ENCODE measurements at places on chromosomes 5 and 9. TPM values are rescaled to one million over a fixed set of nuclear protein-coding genes. Genes with fewer than 3 reads are reported as not detected.

GRCh38 chr5:160287378-160288051, 24.8 kb downstream of the CCNJL start:
- no peak overlapping the region for H3K27ac ChIP-seq
- no peaks in the 10 kb centered on the region for H3K27me3 ChIP-seq
- no peaks in the 10 kb centered on the region for H3K36me3 ChIP-seq
- no peak overlapping the region for H3K4me3 ChIP-seq

- no peak overlapping the region for H3K27ac ChIP-seq
- no peak overlapping the region for H3K4me3 ChIP-seq
- no peaks in the 10 kb centered on the region for H3K36me3 ChIP-seq
- peaks cover 22% of the 10 kb centered on the region for H3K27me3 ChIP-seq
- peak; percentile 80 for DNase-seq
These were observed 4.6 kb downstream of the EPB41L4B start for GRCh38 chr9:109316207-109316640.

DNA sequence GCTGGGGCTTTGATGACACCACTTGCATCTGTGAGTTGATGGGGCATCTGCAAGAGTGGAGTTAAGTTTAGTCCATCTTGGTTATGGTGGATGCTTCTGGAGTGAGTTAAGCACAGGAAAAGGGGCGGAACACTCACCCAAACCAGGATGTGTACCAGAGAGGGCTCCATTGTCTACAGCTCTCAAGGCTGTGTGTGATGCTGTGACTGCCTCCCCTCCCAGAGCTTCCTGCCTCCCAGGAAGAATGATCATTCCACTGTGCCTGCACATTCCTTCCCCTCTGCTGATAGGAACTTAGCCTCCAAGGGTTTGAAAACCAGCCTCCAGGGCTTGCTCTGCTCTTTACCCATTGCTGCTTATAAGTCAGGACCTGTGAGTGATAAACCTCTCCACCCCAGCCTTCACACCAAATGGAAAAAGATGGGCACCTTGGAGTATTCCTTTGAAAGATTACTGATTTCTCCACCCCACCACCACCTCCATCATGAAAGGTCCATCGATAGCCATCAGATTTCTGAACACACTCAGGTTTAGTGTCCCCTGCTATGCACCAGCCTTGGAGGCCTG, 160.1 kb upstream of the SPRY4 start:
- no peaks in the 10 kb centered on the region for H3K27me3 ChIP-seq
- no peaks in the 10 kb centered on the region for H3K36me3 ChIP-seq
- H3K27ac ChIP-seq, result no peak overlapping the region
- no peak for DNase-seq

RABGAP1 gene
- 16.1 TPM for polyA plus RNA-seq

TLX3 gene
- polyA plus RNA-seq, result not detected

FAM81B gene
- not detected for polyA plus RNA-seq

DNA sequence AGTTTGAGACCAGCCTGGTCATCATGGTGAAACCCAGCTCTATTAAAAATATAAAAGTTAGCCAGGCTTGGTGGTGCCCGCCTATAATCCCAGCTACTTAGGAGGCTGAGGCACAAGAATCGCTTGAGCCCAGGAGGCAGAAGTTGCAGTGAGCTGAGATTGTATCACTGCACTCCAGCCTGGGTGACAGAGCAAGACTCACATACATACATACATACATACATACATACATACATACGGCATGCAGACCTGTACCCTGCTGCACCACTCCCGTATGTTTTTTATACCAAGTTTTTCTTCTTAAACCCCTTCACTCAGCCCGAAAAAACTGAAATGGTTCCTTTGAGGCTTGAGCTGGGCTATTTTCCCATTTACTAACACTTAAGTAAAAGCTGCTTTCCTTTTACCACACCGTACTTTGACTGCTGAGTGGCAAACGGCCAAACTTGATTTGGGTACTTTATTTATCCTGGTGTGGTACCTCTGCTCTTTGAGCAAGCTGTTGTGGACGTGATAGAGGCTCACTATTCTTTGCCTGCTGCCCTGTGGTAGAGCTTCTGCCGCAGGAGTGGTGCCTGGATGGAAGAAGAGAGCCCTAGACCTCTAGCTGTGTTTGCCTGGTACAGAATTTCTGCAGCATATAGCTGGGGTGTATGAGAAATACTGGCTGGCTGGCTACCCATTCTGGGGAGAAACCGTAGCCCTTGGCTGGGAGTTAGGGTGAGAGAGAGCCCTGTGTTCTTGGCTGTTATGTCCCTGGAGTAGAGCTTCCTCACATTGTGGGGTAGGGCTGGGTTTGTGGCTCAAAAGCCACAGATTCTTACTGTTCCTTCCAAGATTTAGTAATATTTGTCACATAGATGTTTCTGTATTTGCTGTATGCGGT, 19.4 kb downstream of the IPO11 start:
- peaks cover 16% of the 10 kb centered on the region for H3K4me1 ChIP-seq
- H3K27me3 ChIP-seq, result no peaks in the 10 kb centered on the region
- DNase-seq, result no peak
- H3K36me3 ChIP-seq, result no peaks in the 10 kb centered on the region
- peak overlapping the region; percentile 11 for H3K27ac ChIP-seq
- no peak overlapping the region for H3K4me3 ChIP-seq

GRCh38 chr5:73853091-73853490, 227.1 kb downstream of the ARHGEF28 start:
- H3K27ac ChIP-seq, result no peak overlapping the region
- DNase-seq, result no peak
- no peaks in the 10 kb centered on the region for H3K36me3 ChIP-seq
- H3K27me3 ChIP-seq, result no peaks in the 10 kb centered on the region

KCNV2 gene
- not detected for polyA plus RNA-seq

- H3K27ac ChIP-seq, result no peak overlapping the region
- no peaks in the 10 kb centered on the region for H3K27me3 ChIP-seq
- no peaks in the 10 kb centered on the region for H3K36me3 ChIP-seq
- H3K4me3 ChIP-seq, result peak overlapping the region; percentile 55
- no peaks in the 10 kb centered on the region for H3K4me1 ChIP-seq
These were observed 509 bp downstream of the LVRN start for GRCh38 chr5:115962565-115963402.

MYMK gene
- not detected for polyA plus RNA-seq

GRCh38 chr9:106896695-106897094, 33.7 kb downstream of the ZNF462 start:
- H3K27me3 ChIP-seq, result no peaks in the 10 kb centered on the region
- peak overlapping the region; percentile 46 for H3K27ac ChIP-seq
- no peaks in the 10 kb centered on the region for H3K36me3 ChIP-seq
- peaks cover 59% of the 10 kb centered on the region for H3K4me1 ChIP-seq
- H3K4me3 ChIP-seq, result no peak overlapping the region

GABRG2 gene
- polyA plus RNA-seq, result not detected

DNA sequence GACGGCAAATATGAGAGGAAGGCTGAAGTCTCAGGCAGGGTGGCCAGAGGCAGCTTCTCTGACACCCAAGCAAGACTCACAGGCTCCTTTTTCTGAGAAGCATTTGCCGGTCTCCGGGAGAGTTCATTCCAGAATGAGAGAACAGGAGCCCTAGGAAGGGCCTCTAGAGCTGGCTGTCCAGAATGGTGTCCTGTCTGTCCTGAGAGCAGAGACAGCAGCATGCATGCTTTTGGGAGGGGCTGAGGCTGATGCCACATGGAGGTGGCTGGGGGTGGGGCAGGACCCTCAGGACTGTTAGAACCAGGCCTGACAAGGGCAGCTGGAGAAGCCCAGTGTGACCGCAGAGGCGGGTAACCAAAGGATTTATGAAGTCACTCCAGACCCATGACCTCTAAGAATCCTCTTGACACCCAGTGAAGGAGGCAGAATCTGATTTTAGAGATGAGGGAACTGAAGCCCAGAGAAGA, 60.0 kb downstream of the SHB start:
- no peaks in the 10 kb centered on the region for H3K27me3 ChIP-seq
- H3K4me3 ChIP-seq, result no peak overlapping the region
- DNase-seq, result no peak
- peak overlapping the region; percentile 30 for H3K27ac ChIP-seq
- peaks cover 12% of the 10 kb centered on the region for H3K4me1 ChIP-seq

Measured in psoas muscle (tissue), 8 donors.